Stimulated activated CD4-positive, alpha-beta T cell treated with anti-CD3 and anti-CD28 coated beads, Interleukin-4, amount 100 ng/mL, for 4 hours (primary cell): ENCODE measurements at places on chromosomes 12 and 14.

DNA sequence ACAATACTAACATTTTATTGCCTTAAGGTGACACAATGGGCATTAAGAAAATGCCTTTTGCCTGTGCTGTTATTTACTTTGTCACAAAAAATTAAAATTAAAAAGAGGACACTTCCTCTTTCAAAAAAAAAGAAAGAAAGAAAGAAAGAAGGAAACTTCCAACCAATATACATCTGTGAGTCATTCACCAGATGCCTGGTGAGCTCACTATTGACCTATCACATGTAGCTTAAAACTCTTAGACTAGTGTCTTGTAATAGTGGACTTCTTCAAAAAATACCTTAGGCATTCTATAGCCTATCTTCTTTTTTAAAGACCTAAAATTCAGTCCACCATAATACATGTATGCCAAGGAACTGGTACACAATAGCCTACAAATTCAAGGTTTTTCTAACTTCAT lies 4.9 kb upstream of the SOX5 start:
- no peak for DNase-seq

DNA sequence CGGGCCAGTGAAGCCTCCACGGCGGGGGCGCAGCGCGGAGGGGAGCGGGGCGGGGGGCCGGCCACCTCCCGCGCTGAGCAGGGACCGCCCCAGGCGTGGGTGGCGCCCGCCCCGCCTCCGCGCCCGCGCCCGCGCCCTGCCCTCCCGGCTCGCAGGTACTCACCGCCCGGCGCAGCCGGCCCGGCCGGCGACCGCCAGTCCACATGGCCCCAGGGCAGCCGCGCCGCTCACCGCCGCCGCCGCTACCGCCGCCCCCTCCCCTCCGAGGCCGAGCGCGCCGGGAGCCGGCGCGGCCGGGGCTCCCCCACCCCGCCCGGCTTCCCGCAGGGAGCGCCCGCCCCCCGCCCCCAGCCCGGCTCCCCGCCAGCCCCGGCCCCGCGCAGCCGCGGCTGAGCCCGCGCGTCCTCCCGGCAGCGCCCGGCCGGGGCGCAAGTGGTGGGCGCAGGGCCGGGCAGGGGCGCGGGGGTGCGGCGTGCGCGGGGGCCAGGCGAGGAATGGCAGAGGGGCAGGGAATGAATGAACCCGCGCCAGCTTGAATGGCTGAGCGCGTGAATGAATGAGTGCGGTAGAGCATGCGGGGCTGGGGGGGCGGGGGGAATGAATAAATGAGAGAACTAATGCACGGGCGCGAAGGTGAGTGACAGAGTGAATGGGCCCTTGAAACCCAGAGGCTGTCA lies at the start of gene BEGAIN:
BEGAIN (minus strand) TSS at position 332 of the 677 bp plus-strand sequence; CDS start at position 205, 127 bp downstream.
- peak; percentile 50 for DNase-seq

GRCh38 chr12:33427071-33427470 lies 12.5 kb downstream of the SYT10 start:
- no peak for DNase-seq

DNA sequence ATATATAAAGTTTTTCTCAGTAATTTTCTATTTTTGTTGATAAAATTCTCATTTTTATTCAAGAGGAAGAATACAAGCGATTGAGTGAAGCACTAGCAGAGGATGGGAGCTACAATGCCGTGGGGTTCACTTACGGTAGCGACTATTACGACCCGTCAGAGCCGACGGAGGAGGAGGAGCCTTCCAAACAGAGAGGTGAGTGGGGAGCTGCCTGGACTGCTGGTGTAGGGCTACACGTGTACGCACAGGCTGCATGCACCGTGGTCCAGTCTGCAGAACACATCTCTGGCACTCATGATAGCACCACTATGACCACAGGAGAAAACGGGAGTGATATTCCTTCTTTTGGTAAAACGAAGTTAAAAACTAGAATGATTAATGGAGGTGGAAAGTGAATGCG lies 3.9 kb downstream of the SFSWAP start:
- DNase-seq: no peak

- DNase-seq: no peak
These were observed 63.1 kb upstream of the CNOT2 start for GRCh38 chr12:70180130-70180529.

GRCh38 chr12:43551971-43552559 lies at the start of gene ADAMTS20:
Gene ADAMTS20 (minus strand): TSS chr12:43552203. CDS start chr12:43551921, 282 bp downstream.
- no peak for DNase-seq

DNA sequence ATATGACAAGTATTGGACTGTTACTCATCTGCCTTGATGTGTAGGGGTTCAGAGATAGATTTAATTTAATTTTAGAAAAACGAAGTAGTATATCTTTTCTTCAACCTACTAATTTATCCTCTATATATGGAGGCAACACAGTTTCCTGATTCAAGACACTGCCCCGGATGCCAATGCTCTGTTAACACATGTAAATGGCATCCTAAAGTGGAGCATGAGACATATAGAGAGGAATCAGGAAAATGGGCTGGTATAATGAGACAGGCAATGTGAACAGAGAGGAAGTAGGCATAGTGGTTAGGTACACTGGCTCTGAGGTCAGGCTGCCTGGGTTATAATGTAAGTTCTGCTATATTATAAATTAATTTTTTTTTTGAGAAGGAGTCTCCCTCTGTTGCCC lies 85.6 kb downstream of the OTOGL start:
- no peak for DNase-seq

- DNase-seq: no peak
These were observed 2.2 kb upstream of the MARS1 start for GRCh38 chr12:57485695-57486094.

- no peak for DNase-seq
These were observed 219.6 kb downstream of the PHETA1 start for GRCh38 chr12:111149299-111149698.

DNA sequence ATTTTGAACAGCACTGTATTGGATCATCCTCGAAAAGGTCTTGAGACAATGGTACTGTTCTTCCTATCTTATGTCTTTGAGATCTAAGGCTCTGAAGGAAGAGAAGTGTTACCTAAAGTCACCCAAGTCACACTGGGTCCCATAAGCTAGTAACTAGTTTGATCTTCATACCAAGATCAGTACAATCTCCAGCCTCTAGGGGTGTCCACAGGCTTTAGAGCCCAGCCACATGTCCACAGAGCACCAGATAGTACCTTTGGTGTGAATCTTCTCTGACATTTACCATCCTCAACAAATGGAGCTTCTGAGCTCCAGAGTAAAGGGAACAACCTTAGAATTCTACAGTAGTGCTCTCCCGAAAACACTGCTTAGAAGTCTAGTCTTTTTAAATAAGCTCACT lies 78.7 kb downstream of the KSR2 start:
- DNase-seq: no peak

DNA sequence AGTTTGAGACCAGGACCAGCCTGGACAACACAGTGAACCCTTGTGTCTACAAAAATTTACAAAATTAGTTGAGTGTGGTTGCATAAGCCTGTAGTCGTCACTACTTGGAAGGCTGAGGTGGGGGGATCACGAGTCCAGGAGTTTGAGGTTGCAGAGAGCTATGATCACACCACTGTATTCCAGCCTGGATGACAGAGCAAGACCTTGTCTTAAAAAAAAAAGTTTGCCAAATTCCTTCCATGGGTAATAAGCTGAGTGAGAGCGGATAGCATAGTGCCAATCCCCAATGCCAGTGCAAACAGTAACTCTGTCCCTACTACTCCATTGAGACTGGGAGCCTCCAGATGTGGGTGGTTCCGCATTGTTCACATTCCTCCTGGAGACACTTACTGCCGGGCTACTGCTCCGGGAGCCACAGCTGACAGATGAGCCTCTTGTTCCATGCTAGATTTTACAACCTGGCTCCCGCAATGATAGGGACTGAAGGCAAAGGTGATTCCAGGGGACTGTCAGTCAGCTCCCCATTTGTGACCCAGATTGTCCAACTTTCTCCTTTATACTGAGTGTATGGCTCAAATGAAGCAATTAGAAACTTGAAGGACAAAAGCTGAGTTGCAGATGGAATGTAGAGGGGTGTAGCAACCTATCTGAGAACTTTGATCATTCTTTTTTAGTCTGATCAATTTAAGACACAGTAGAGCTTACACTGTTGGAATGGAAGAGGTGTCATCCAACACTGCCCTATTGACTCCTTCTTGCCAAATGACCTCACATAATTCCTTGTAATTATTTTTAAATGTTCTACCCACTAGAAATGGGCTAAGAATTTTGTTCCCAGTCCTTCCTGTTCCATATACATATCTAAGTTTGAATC lies 13.4 kb upstream of the FRMD6 start:
- no peak for DNase-seq

DNA sequence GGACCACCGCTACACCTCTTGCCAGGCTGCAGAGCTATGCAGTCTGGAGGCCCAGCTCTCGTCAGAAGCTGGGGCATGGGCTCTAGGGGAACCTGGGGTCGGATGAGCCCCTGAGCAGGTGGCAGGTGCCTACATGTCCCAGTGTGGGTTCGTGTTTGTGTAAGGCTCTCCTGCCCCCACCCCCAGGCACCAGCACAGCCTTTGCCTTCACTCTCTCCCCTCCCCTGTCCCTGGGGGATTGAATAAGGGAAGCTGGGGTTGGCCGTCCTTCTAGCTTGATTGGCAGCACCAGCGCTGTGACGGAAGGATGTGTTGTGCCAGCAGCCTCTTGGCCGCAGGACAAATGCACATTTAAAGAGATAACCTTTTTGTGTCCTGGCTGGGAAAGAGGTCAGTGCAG lies 34.8 kb upstream of the TSPAN9 start:
- no peak for DNase-seq

GRCh38 chr12:47995981-47996401 lies 8.3 kb downstream of the COL2A1 start:
- no peak for DNase-seq

DNA sequence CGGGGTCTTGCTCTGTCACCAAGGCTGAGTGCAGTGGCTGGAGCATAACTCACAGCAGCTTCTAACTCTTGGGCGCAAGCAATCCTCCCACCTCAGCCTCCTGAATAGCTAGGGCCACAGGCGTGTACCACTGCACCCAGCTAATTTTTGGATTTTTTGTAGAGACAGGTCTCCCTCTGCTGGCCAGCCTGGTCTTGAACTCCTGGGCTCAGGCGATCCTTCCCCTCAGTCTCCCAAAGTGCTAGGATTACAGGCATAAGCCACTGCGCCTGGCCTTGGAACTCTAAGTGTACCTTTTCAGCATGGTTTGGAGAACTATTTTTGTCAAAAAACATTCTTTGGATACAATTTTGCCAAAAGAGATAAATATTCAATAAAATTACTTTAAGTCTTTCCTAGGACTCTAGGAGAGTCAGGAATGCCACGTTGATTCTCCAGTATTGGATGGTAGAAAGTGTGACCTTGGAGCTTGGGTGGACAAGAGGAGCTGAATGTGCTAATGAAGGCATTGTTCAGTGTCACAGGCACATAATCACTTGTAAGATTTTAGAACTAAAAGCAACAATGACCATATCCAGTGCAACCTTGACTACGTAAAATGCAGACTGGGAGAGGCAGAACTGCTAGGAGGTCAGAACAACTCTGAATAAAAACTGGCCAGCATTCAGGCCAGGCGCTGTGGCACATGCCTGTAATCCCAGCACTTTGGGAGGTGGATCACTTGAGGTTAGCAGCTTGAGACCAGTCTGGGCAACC lies 2.8 kb downstream of the SRSF9 start:
- peak; percentile 31 for DNase-seq

- DNase-seq: no peak
These were observed 77.9 kb downstream of the SPTB start for GRCh38 chr14:64801800-64802199.

DNA sequence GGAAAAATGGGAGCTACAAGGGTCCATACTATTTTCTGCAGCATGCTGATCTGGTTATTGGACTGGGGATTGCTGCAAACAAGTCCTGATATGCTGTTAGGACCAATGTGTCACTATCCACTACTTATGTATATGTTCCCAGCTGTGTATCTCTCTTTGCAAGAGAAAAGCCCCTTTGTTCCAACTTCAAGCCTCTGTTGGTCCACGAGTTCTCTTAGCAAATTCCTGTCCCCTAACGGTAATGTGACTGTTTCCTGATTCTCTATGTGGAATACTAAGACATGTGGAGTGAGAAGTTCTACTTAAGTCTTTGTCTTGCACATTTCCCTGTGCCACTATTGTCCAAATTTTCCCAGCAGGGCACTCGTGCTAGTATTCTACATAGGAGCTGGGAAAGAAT lies 557.7 kb downstream of the FSCB start:
- DNase-seq: no peak
